Stimulated activated CD4-positive, alpha-beta T cell treated with anti-CD3 and anti-CD28 coated beads, Interleukin-1b, Interleukin-23, amount 100 ng/mL, for 1 hour (primary cell): ENCODE measurements at places on chromosomes 7 and 10.

DNA sequence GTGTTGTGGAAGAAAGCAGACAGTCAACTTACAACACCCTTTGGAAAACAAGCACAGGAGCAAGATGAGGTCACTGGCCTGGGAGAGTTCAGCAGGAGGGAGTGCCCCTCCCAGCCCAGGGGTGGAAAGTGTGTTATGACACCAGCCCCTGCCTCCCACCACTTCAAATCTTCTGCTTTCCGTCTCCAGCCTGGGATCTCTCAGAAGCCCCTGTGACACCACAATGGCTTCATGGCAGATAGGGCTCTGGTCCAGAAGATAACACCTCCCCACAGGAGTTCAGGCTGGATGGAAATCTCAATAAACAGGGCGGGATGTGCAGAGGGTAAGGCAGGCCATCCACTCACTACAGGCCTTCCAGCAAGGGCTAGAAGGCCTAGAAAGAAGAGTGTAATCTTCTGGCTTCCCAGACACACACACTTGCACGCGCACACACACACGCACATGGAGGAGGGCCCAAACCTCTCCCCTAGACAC lies 48.7 kb upstream of the ZMIZ1 start:
- no peak for DNase-seq

DNA sequence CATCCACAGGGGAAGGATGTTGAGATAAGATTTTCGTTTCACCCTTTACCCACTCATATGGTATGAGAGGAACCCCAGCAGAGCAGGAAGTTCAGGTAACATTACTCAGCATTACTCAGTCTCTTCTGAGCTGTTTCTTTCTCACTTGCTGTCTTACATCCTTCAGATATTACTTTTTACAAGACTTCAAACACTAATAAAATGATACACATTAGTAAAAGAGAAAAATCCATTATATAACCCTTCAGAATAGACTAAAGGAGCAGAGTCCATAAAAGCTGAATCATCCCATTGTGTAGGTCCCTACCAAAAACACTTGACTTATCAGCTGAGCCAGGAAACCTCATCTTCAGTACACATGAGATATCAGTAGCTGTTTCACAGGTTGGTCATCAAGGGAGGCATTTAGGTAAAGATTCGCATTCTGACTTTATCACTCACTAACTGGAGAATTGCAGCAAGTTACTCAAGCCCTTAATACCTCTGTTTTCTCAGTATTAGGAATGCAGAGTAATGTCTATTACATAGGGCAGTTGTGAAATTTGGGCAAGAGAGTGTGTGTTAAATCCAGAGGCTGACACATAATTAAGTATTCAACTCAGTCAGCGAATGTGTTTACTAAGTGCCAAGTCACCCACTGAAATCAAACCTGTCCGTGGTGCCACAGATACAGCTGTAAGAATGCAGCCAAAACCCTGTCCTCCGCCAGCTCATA lies 44.7 kb downstream of the KLF6 start:
- no peak for DNase-seq

GRCh38 chr10:72322280-72323058 lies 32.2 kb downstream of the DNAJB12 start:
- peak; percentile 37 for DNase-seq

- no peak for DNase-seq
These were observed 53.9 kb upstream of the CAV2 start for GRCh38 chr7:116445447-116446211.

GRCh38 chr10:50326757-50327701 lies 75.7 kb upstream of the ASAH2 start:
- DNase-seq: no peak

GRCh38 chr7:4028221-4028620 lies 653.9 kb upstream of the FOXK1 start:
- DNase-seq: no peak

DNA sequence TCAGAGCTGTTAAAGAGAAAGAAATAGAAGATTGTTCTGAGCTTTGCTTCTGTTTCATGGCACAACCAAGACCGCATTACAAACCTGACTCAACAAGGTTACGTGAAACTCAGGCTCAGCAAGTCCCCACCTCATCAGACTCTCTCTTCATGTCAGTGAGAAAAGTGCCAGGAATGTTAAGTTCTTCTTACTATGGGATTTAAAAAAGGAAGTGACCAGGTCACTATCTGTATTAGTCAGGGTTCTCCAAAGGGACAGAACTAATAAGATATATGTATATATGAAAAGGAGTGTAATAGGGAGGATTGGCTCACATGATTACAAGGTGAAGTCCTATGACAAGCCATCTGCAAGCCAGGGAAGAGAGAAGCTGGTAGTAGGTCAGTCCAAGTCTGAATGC lies 25.4 kb upstream of the PAPSS2 start:
- no peak for DNase-seq

GRCh38 chr10:117933036-117933435 lies 113.7 kb downstream of the RAB11FIP2 start:
- DNase-seq: no peak

DNA sequence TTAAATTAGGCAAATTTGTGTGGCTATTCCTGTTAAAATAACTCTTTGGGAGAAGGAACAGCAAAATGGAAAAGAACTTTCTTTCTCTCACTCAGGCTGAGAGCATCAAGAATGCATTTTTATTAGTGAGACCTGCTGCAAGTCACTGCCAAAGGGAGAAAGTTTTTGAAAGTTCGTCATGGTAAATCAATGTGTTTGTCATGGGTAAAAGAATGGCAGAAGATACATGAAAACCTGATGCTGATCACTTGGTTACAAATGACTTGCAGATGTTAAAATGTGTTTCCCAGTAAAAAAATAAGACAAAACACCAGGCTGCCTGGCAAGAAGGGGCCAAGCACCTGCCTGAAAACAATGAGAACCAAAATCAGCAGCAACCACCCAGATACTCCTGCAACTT lies 484.7 kb upstream of the NRP1 start:
- DNase-seq: no peak

DNA sequence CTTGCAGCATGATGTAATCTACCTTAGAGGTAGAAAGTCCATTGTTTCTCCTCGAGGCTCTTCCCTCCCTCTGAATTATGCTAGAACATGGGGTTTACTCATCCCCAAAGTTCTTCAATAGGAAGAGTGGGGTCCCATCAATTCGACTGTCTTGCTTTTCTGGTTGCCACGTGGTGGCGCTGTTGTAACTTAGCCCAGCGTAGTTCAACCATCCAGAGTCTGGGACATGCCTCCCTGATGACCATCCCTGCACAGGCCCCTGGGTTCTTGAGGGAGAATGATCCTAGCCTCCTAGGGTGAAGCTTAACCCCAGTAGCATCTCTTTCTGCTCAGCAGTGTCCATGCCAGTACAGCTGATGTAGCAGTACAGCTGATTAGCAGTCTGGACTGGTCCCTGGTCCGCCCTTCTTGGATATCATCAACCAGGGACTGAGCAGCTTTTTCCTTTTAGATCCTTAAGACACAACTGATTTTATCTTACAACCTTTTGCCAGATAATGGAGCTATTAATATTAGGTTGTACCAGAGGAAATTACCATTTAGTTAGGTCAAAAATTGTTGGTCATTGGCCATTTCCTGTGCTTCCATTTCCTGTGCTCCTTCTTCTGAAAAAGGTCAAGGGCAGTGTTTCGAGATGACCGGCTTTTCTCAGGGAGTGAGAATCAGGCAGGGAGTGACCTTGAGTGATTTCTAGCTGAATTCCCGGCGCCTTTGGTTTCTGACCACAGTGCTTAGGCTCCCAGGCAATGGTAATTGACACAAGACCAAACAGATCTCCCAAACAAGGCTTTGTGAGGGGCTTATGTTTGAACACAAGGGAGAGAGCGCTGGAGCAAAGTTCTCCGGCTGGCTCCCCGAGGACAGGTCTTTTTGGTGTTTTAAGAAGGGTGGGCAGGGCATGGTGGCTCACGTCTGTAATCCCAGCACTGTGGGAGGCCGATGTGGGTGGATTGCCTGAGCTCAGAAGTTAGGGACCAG lies 65.4 kb downstream of the TACC2 start:
- DNase-seq: no peak

GRCh38 chr7:152899548-152900109 lies 140.1 kb downstream of the ACTR3B start:
- no peak for DNase-seq

DNA sequence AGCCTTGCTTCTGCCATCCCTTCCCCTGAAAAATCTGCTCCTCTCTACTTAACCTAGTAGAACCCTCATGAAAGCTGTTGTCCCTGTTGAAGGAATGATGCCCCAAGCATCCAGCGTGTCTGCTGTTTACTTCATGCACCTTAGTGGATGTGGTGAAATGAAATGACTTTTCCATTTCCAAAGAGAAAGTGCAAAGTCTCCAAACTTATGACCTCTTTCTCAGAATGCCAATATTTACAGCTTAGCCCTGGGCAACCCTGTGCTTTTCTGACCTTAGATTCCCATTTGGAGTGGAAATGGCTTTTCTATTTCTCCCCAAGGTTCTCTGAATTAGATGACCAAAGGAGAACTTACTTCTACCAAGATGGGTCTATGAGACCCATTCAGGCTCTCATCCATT lies 256.9 kb downstream of the KCNMA1 start:
- no peak for DNase-seq

GRCh38 chr7:31074403-31075085 lies 22.4 kb downstream of the ADCYAP1R1 start:
- no peak for DNase-seq

- DNase-seq: no peak
These were observed 231.6 kb downstream of the CELF2 start for GRCh38 chr10:11249152-11249807.
